ENCODE measurements at places on chromosomes 12 and 14. TPM values are rescaled to one million over a fixed set of nuclear protein-coding genes. Genes with fewer than 3 reads are reported as not detected.

Gene CD4
- total RNA-seq = not detected

Gene GAPDH
- total RNA-seq = 4,017 TPM

Gene FAM90A1
- total RNA-seq = not detected

Gene UNC79
- under 0.01 TPM for total RNA-seq

Gene SLC4A8
- total RNA-seq = 1.7 TPM

Gene COL2A1
- not detected for total RNA-seq

Gene LRRIQ1
- total RNA-seq = 0.68 TPM

All from dermis blood vessel endothelial cell (primary cell).